Activated naive CD8-positive, alpha-beta T cell treated with anti-CD3 and anti-CD28 coated beads, Interleukin-2, amount 10 ng/mL, durations not matched to agents 7 days and 5 days (primary cell): ENCODE measurements at places on chromosomes 6 and 20. TPM values are rescaled to one million over a fixed set of nuclear protein-coding genes. Genes with fewer than 3 reads are reported as not detected.

Gene DNAAF9
- 5.1 TPM for total RNA-seq

- peak; percentile 73 for DNase-seq
These were observed 108.8 kb downstream of the PREX1 start for GRCh38 chr20:48718786-48719578.

Gene SLC22A16
- not detected for total RNA-seq

- DNase-seq: no peak
These were observed 122.2 kb upstream of the TFAP2D start for GRCh38 chr6:50591135-50591534.

Gene KCNK15
- total RNA-seq: not detected

Gene GLP1R
- total RNA-seq: not detected

Gene CEP85L
- 53.1 TPM for total RNA-seq

Gene NKX2-2
- total RNA-seq: not detected

DNA sequence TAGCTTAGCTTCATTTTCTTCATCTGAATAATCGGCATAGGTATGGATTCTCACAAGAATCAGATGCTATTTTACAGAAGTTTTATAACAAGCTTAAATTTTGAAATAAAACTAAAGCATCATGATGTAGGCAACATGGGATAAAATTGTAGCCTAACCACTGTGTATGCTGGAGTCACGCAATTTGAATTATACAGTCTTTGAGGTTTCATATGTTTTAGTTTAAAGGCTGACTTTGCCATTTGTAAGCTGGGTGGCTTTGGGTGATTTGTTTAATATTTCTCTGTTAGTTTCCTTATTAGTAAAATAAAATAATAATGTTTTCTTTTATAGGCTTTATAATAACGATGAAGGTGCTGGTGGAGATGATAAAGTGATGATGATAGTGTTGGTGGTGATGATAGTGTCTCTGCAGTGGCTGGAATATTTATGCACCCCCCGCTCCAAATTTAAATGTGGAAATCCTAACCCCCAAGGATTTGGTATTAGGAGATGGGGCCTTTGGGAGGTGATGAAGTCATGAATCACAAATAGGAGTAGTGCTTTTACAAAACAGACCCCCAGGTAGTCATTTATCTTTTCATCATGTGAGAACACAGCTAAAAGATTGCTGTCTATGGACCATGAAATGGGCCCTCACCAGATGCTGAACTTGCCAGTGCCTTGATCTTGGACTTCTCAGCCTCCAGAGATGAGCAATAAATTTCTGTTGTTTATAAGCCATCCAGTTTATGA, 42.0 kb downstream of the DOK5 start:
- DNase-seq: no peak

Gene HTR1B
- not detected for total RNA-seq
